ENCODE measurements at places on chromosomes 11 and 22.
A peak's percentile ranks its signal among the peaks of the same experiment; 100 is the strongest.

- H3K36me3 ChIP-seq, result no peaks in the 10 kb centered on the region
- H3K27me3 ChIP-seq, result peaks cover 10% of the 10 kb centered on the region
- H3K4me3 ChIP-seq, result no peak overlapping the region
- DNase-seq, result no peak
- H3K4me1 ChIP-seq, result peaks cover 6% of the 10 kb centered on the region
Observed at GRCh38 chr11:120556797-120557196, 45.2 kb downstream of the GRIK4 start.

DNA sequence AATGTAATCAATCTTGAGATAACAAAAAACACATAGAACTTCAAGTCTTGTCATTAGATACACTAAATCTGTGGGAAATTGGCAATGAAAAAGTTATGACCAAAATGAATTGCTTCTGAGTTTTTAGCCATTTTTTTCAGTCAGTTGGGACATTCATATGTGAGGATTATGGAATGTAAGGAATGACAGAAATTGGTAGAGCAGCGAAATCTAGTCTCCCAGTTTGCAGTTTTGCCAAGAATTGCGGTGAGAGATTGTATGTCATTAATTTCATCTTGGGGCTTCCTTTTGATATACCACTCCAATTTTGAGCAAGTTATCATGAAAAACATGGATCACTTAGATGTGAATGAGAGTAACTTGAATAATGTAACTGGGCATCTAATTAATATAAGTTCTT, 49.9 kb downstream of the SIK2 start:
- no peak overlapping the region for H3K27ac ChIP-seq
- no peaks in the 10 kb centered on the region for H3K36me3 ChIP-seq

DNA sequence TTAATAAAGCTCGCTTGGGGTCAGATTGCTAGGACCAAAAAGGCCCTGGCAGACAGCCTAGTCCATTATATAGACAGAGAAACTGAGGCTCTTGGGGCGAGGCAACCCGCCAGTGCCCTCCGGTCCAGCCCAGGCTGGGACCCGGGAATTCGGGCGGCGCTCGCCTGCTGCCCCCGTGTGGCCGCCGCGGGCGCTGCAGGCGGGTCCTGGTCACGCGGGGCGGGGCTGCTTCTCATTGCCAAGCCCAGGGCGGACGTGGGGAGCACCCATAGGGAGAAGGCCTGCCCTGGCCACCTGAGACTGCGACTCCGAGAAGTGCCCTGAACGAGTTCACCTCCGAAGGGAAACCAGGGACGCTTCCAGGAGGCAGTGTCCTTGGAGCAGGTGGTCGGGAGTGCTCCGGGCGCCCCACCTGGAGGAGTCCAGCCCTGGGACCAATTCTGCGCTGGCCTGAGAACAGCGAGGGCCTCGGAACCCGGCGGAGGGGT, 36.0 kb upstream of the CSNK1E start:
- peak; percentile 69 for DNase-seq
- no peak overlapping the region for H3K4me3 ChIP-seq
- no peaks in the 10 kb centered on the region for H3K4me1 ChIP-seq
- no peaks in the 10 kb centered on the region for H3K27me3 ChIP-seq

GRCh38 chr22:28074526-28074925, 155.5 kb upstream of the PITPNB start:
- H3K36me3 ChIP-seq, result no peaks in the 10 kb centered on the region
- no peaks in the 10 kb centered on the region for H3K4me1 ChIP-seq
- no peak for DNase-seq
- no peak overlapping the region for H3K27ac ChIP-seq
- no peak overlapping the region for H3K4me3 ChIP-seq
- no peaks in the 10 kb centered on the region for H3K27me3 ChIP-seq

GRCh38 chr11:1694064-1694845, 2.7 kb upstream of the KRTAP5-6 start:
- H3K36me3 ChIP-seq, result no peaks in the 10 kb centered on the region
- peak overlapping the region; percentile 49 for H3K27ac ChIP-seq
- no peak overlapping the region for H3K4me3 ChIP-seq
- DNase-seq, result peak; percentile 82
- peaks cover 27% of the 10 kb centered on the region for H3K27me3 ChIP-seq

GRCh38 chr11:110430267-110431050, 711 bp downstream of the FDX1 start:
- DNase-seq, result peak; percentile 38
- H3K4me3 ChIP-seq, result peak overlapping the region; percentile 98
- H3K27me3 ChIP-seq, result no peaks in the 10 kb centered on the region
- peaks cover 5% of the 10 kb centered on the region for H3K36me3 ChIP-seq

- no peak for DNase-seq
- H3K36me3 ChIP-seq, result no peaks in the 10 kb centered on the region
- peaks cover 3% of the 10 kb centered on the region for H3K27me3 ChIP-seq
- H3K4me3 ChIP-seq, result no peak overlapping the region
Observed at GRCh38 chr22:22552630-22553029, 6.4 kb downstream of the PRAME start.

DNA sequence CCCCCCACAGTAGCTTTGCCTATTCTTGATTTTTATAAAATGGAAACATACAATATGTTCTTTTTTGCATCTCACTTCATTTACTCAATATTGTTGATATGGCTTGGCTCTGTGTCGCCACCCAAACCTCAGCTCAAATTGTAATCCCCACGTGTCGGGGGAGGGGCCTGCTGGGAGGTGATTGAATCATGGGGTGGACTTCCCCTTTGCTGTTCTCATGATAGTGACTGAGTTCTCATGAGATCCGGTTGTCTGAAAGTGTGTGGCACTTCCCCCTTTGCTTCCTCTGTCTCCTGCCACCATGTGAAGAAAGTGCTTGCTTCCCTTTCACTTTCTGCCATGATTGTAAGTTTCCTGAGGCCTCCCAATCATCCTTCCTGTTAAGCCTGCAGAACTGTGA, 431.3 kb downstream of the MN1 start:
- H3K4me1 ChIP-seq, result no peaks in the 10 kb centered on the region
- no peak overlapping the region for H3K27ac ChIP-seq
- no peaks in the 10 kb centered on the region for H3K36me3 ChIP-seq
- H3K4me3 ChIP-seq, result no peak overlapping the region
- no peak for DNase-seq

GRCh38 chr11:24324211-24324610, 172.6 kb upstream of the LUZP2 start:
- H3K36me3 ChIP-seq, result no peaks in the 10 kb centered on the region
- H3K27me3 ChIP-seq, result no peaks in the 10 kb centered on the region
- no peaks in the 10 kb centered on the region for H3K4me1 ChIP-seq
- no peak for DNase-seq
- H3K27ac ChIP-seq, result no peak overlapping the region

DNA sequence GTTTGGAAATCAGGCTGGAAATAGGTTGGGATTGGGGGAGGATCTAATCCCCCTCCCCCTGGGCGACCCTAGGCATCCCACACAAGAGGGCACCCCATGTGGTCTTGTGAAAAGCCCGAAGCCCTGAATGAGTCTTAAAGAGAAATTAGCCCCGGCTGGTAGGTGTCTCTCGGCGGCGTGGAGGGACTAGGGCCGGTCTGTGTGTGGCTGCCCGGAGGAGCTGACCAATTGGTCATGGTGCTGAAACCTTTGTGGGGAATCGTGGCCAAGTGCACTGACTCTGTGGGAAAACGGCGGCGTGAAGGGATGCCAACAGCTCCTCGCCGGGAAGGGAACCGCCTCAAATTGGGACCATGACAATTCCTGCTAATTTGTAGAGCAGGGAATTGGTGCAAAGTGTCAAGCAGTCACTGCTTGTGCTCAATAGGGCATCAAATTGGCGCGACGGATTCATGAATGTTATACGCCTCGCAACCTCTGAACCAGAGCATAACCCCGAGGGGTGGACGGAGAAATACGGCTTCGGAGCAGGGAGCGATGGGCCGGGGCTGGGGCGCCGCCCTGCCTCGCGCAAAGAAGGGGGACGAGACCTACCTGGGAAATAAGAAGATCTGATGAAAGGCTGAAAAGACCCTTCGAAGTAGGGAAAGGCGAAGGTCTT, 1.5 kb downstream of the DBX1 start:
- peak overlapping the region; percentile 6 for H3K27ac ChIP-seq
- DNase-seq, result peak; percentile 39
- H3K4me1 ChIP-seq, result peaks cover 27% of the 10 kb centered on the region
- H3K4me3 ChIP-seq, result peak overlapping the region; percentile 16
